ENCODE measurements at places on chromosomes 7 and 10.

- DNase-seq: no peak
These were observed 93.6 kb downstream of the CTNNA3 start for GRCh38 chr10:67602268-67602950.

- DNase-seq: no peak
These were observed 751.6 kb downstream of the GRID1 start for GRCh38 chr10:85614981-85615380.

DNA sequence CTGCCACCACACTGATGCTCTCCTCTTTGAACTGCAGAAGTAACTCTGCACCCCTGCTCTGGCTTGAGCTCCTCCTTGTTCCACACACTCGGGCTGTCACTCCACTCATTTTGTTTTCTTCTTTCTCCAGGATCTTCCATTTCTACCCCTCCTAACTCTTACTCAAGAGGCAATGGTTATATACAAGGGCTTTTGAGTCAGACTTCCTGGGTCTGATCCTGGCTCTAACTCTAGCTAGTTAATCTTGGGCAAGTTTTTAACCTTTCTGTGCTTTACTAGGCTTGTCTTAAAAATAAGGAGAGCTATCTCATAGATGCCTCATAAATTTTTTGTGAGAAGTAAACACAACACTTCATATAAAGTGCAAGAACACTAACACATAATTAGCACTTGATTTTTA lies 45.3 kb upstream of the GNAI1 start:
- DNase-seq: no peak

- no peak for DNase-seq
These were observed 88.1 kb upstream of the DDC start for GRCh38 chr7:50653126-50653864.

GRCh38 chr7:100567751-100568175 lies 5.9 kb downstream of the SAP25 start:
- DNase-seq: no peak

- DNase-seq: no peak
These were observed 33.7 kb downstream of the ZNF777 start for GRCh38 chr7:149427096-149427680.

DNA sequence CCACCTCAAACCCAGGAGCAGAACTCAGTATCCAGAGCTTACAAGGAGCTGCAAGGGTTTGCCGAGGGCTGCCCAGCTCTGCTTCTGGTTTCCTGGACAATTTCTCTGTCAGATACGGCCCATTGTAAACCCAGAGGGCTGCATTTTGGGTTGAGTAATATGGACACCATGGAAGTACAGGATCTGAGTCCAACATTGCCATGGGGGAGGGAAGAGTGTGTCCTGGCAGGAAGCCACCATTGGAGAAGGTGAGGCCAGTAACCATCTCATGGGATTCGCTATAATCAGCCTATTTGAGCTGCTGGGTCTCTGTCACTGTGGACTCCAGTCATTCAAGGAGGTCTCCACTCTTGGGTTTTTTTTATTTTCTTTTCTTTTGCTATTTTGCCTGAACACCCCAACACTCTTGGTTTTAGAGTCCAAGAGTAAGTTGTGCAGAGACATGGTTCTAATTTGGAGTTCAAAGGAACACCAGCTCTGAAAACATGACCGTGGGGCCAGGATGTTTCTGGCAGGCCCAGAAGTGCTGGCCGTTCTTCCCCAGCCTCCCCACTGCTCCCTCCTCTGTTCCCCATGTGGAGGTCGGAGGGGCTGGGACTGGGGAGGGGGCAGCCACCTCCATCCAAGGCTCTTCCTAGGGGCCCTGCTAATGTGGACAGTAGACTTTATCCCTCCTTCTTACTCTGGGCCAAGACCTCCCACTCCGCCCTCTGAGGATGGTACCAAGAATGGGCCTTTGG lies 46.2 kb downstream of the CHST3 start:
- DNase-seq: no peak

- peak; percentile 52 for DNase-seq
These were observed 8.0 kb downstream of the KLF6 start for GRCh38 chr10:3776796-3777571.

- DNase-seq: no peak
These were observed 53.8 kb upstream of the BET1 start for GRCh38 chr7:94057955-94058354.

Data from activated gamma-delta T cell treated with Interleukin-2 at 50 U/mL for 16 hours (primary cell).